ENCODE measurements at places on chromosomes 13 and 19.

- DNase-seq: peak; percentile 97
Observed at GRCh38 chr19:12884926-12885748, 1.9 kb downstream of the KLF1 start.

DNA sequence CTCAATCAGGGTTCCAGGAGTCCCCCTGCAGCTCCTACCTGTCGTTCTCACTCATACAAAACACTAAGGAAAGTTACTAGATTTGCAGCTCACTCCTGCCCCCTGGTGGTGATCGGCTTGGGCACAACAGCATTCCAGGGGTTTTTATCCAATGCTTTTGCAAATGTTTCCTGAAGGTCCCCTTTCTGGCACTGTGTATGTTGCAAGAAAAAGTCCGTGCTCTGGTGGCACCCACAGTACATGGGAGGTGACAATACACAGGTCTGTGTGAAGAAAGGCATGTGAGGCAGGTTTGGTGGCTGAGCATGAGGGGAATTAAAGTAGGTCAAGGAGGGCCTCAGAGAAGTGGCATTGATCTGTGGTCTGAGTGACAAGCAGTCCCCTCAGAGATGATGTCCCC lies 8.6 kb upstream of the TYK2 start:
- DNase-seq: peak; percentile 75

- no peak for DNase-seq
Observed at GRCh38 chr19:32219881-32220472, 125.4 kb upstream of the ZNF507 start.

GRCh38 chr13:79525064-79525857 lies 44.3 kb downstream of the NDFIP2 start:
- no peak for DNase-seq

GRCh38 chr19:31706691-31707620 lies 357.7 kb upstream of the TSHZ3 start:
- no peak for DNase-seq

DNA sequence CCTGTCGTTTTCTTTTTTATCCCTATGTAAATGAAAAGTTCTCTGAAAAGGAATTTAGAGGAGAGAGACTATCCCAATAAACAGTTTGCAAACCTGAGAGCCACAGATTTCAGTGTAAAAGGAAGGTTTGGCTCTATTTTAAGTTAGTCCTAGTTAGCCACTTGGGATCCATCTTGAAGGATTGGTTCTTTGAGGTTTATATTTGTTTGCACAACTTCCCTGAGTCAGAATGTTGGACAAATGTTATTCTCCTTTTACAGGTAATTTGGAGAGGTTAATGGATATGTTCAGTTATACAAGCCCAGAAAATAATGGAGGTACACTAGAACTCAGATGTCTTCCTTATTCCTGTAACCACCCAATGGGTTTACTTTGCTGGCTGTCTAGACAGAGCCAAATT lies 2.6 kb upstream of the DNAJC15 start:
- no peak for DNase-seq

DNA sequence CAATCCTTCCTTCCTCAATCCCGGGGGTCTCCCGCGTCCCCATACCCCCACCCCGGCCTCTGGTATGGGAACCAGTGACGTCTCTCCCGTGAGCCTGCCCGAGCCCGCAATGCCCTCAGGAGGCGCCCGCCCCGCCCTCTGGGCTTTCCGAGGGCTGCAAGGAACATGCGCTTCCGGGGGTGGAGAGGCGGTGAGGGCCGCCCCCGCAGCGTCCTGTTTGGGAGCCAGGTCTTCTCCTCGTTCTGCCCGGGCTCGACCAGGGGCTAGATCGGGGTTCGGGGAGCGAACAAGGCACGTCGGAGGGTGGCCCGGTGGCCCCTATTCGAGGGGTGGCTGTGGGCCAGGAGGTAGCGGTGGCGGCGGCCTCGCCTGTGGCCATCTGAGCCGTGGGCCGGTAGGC lies 6.6 kb upstream of the TEX101 start:
- no peak for DNase-seq

DNA sequence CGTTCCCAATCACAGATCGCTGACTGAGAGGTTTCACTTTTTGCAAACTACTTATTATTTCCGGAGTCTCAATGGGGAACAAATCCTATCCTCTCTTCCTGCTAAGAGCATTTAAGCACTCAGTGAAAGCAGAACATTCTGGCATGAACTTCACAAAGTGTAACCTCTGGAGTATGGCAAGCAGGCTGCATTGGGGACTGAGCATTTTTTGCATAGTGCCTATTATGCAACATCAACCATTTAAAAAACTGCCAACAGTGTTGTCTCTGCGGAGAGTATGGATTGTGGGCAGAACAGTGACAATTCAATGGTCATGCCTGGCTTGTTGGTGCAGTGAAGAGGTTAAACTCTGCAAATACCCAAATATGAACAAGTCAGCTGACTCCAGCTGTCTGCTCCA lies 484.6 kb downstream of the OLFM4 start:
- DNase-seq: no peak

Measured in COR-L47 (cell line).